ENCODE measurements at places on chromosomes 12 and 14. TPM values are rescaled to one million over a fixed set of nuclear protein-coding genes. Genes with fewer than 3 reads are reported as not detected.
A peak's percentile ranks its signal among the peaks of the same experiment; 100 is the strongest.

TAS2R13 gene
- 4.3 TPM for total RNA-seq

SLC17A8 gene
- not detected for total RNA-seq

CCDC177 gene
- total RNA-seq: not detected

MMP14 gene
- 119 TPM for total RNA-seq

TSPAN8 gene
- total RNA-seq: 3.7 TPM

DNAI7 gene
- 8.5 TPM for total RNA-seq

SPTB gene
- 0.54 TPM for total RNA-seq

SSPN gene
- total RNA-seq: 20.7 TPM

KRT73 gene
- total RNA-seq: not detected

SIX4 gene
- total RNA-seq: 5.8 TPM

HOXC12 gene
- total RNA-seq: not detected

SMCO3 gene
- total RNA-seq: not detected

DNA sequence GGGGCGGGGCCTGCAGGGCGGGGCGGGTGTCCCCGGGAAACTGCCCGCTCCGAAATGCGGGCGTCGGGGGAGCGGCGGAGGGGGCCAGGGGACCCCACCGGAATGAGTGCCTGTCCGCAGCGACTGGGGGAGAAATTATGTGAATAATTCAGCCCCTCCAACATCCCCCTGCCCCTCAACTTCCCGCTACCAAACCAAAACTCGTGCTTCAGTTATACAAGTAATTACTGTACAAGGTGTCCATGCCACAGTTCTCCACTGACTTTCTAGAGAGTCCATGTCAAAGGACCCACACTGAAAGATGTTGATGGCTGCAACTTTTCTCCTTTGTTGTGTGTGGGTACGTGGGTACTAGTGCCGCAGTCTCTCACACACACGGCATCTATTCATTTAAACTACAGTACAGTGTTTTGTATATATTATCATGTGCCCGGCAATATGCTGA, 414 bp upstream of the CDK17 start:
- DNase-seq: no peak

DNA sequence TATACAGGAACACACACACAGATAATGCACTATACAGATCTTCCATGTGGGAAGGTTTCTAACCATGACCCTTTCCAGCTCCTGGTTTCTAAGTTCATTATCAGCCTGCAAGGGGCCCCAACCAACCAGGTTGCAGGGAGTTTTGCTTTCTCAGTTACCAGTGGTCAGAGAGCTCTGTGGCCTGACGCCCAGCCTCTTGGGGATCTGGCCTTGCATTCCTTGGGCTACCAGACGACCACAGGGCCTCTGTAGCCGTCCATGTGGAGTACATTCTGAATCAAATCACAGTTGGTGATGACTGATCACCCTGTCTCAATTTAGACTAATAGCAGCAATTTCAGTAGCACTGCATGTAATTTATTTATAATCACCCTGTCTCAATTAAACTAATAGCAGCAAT, 47.5 kb downstream of the PAH start:
- DNase-seq: no peak

DNA sequence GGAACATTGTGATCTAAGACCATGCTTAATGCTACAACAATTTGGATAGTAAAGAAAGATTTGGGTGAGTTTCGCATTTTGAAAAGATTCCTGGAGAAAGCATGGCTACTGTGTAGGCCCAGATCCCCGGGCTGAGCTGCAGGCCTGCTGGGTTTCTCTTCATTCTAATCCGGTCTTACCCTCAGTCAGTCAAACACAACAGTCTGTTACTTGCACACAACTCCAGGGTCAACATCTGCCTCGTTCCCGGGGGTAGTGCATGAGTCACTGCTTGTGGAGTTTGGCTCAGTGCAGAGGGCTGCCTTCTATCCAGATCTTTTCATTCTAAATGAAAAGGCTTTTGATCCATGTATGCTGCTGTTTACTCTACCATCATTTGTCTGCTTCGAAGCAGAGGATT, 60.4 kb upstream of the SEL1L start:
- no peak for DNase-seq

GRCh38 chr14:102957222-102957621, 34.8 kb downstream of the AMN start:
- DNase-seq: peak; percentile 68

DNA sequence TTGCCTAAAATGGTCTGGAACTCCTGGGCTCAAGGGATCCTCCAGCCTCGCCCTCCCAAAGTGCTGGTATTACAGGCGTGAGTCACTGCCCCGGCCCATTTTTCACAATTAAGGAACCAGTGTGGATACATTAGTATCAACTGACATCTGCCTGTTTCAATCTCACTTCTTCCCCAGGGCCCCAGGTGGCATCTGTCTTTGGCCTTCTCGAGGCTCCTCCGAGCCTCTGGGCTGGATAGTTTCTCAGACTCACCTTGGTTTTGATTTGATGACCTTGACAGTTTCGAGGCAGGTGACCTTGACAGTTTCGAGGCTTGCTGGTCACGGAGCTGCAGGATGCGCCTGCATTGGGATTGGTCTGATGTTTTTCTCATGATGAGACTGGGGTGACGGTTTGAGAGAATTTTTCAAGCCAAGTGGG, 41.0 kb upstream of the NCOR2 start:
- DNase-seq: no peak

DNA sequence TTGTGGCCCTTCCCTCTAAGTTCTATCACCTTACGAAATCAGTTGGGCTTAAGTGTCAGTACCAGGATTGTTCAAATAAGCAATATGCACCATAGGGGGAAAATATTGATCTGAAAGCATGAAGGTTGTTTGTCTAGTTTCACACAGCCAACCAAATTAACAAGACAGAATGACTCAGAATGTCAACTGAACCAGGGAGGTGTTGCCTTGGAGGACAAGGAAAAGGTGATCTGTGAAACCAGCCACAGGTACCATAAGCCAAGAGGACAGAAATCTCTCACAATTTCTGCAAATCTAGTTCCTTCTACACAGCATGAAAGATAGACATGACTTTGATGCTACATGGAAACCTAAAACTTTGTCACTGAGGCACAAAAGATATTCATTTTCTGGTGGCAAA, 297.9 kb downstream of the BCL11B start:
- DNase-seq: no peak

- DNase-seq: no peak
Observed at GRCh38 chr12:72734581-72734980, 462.4 kb downstream of the TRHDE start.

DNA sequence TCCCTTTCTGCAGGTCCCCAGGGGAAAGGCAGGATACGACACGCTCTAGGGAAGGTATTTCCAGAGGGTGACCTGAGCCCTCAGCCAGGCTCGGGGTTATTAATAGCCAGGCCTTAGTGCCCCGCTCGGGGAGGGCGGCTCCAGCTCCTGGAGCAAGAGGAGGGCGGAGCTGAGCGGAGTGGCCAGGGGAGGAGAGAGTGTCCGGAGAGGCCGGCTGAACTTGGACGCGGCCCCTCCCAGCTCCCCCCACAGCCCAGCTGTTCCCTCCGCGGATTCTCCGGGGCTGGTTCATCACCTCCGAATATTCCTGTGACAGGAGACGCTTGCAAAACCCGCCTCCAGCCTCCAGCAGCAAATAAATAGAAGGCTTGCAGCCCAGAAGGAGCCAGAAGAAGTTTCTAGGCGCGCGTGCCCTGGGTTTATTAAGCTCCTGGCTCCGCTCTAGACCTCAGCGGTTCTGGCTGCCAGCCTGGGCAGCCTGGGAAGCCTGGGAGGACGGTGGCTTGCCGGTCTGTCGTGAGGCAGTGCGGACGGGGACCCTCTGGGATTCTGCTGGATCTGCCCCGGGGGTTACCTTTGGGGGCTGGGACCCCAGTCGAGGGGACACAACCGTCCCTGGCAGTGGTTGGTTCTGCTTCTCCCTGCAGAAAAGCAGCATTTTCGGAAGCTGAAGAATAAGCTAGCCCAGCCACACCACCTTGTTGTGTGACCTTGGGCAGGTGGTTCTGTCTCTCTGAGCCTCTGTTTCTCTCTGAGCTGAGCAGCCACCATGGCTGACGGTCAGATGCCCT, at the start of gene HSPB8:
Gene HSPB8, plus strand, starts transcription at position 388 of the 791 bp plus-strand sequence. Its CDS starts 382 bp downstream, at position 770.
- DNase-seq: peak; percentile 98

- no peak for DNase-seq
Observed at GRCh38 chr14:102866982-102867761, 55.3 kb upstream of the AMN start.

DNA sequence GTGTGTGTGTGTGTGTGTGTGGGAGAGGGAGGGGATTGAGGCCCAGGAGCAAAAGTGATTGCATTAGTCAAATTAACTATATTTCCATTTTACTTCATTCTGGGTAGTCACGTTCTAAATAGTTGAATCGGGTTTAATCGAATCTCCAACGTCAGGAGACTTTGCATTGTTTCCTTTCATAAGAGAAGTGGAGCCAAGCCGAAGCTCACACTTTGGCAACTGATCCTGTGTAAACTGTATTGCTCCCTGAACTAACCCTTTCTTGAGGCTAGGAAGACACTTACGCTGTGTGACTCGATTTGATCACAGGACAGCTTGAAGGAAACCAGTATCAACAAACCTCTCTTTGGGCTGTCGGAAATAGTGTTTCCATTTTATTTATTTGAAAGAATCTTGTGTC, 363.4 kb upstream of the ATP2B1 start:
- DNase-seq: no peak

- DNase-seq: no peak
Observed at GRCh38 chr14:65330416-65330815, 82.1 kb upstream of the FUT8 start.

DNA sequence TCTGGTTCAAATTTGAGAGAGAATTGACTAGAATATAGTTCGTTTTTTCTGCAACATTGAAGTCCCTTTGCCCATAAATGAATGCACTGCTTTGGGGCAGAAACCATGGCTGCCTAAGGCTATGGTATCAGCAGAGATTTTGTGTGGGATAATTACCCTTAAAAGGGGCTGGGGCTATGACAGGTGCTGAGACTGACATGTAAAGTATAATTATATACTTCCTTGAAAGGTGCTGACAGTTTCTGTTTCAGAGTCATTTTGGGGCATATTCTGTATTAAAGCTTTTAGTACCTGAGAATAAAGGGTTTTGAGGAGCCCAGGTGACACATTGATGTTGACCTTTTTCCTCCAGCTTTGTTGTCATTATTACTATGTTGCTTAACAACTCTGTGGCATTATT, 150.3 kb upstream of the PTPRQ start:
- DNase-seq: no peak

All from thyroid gland (tissue), 4 donors.